ENCODE measurements at places on chromosomes 13 and 19. TPM values are rescaled to one million over a fixed set of nuclear protein-coding genes. Genes with fewer than 3 reads are reported as not detected.
A peak's percentile ranks its signal among the peaks of the same experiment; 100 is the strongest.

The ABCA7 gene
- total RNA-seq: 3.0 TPM

The OLFM4 gene
- total RNA-seq: not detected

The ALOX5AP gene
- total RNA-seq: not detected

DNA sequence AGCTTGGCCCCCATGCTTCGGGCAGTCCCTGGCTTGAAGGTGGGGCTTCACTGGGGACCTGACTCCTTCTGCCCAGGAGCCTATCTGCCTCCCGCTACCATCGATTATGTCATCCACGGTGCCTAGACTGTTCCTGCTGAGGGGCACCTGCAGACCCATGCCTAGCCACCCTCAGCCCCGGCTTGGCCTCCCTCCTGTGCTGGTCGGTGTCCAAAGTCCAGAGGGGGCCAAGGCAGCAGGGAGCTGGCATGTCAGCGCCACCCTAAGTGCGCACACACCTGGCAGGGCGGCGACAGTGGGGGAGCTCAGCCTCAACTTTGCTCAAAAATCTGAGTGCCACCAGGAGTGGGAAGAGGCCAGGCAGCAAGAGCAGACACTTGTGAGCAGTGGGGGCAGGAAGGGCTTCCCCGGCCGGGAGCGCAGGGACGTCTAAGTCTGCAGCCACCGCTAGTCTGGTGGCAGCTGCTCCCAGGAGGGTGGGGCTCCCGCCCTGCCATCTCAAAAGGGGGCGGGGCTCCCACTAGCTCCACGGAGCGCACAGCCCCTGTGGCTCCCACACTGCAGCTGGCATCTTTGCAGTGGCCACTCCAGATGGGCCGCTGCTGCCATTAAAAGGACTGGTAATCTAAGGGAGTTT, 13.5 kb upstream of the URAD start:
- DNase-seq: no peak

DNA sequence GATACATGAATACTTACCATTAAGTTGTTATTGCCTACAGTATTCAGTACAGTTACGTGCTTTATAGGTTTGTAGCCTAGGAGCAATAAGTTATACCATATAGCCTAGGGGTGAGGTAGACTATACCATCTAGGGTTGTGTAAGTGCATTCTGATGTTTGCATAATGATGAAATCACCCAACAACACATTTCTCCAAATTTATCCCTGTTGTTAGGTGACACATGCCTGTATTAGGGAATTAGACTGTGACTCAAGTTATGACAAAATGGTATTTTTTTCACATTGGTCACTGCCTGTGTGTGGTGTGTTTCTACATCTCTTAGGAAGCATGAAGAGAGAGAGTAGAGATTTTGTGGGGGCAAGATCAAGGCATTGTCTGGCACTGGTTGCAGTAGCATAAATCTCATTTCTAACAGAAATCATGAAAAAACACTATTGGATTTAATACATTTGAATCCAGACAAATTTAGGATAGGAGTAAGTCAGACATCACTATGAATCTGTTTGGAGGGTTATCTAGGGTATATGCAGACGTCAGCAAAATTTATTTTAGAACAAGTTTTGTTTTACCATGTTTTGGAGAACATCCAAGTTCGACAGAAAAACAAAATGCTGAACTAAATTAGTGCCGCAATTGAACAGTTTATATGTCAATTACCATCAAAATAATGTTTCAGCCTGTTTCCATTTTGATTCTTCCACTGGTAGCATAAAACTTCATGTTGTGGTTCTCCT, 332.1 kb downstream of the LMO7 start:
- DNase-seq: peak; percentile 58
